DMS153 (cell line): ENCODE measurements at places on chromosomes 5 and 9.

DNA sequence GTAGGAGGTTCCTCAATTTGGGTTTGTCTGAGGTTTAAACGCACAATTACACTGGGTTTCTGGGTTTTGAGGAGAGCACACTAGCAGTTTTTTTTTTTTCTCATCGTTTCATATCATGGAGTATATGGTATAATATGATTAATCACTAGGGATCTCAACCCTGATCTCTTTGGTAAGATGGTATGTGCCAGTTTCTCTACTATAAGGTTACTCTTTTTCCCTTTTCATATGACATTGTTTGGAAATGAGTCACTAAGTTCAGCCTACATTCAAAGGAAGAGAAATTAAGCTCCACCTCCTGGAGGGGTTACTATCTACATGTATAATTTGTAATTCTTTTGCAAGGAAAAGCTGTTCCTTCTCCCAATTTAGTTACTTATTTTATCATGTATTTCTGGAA lies 35.2 kb downstream of the MTRR start:
- DNase-seq, result no peak

DNA sequence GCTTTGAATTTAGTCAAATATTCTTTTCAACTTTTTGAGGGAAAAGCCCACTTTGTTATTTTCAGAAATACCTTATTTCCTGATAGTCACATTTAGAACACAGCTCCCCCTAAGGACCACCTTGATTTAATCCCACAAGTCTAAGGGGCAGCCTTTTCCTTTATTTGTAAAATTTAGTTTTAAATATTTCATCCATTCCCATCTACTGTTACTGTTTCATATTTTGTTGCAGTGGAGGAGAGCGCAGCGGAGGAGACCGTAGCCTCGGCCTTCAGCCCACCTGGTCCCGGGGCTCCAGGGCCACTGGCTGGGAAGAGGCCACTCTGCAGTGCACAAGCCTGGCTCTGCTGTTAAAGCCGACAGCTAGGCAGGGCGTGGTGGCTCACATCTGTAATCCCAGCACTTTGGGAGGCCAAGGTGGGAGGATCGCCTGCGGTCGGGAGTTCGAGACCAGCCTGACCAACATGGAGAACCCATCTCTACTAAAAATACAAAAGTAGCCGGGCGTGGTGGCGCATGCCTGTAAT lies 19.6 kb downstream of the LPCAT1 start:
- no peak for DNase-seq

DNA sequence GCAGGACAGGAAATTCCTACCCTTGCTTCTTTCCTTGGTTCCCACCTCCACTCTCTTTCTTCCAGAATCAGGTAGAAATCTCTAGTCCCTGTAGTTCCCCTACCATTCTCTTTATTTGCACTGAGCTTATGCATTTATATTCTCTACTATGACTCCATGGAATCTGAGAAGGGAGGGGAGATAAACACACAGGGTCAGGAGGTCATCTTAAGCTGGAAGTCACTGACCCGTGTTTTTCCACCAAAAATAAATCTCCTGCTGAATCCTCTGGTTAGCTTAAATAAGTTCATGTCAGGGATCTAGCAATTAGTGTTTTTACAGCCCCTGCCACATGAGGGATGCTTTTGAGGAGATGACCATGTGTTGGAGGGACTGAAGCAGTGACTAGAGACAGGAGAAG lies 3.7 kb downstream of the ACTL7B start:
- DNase-seq, result no peak

DNA sequence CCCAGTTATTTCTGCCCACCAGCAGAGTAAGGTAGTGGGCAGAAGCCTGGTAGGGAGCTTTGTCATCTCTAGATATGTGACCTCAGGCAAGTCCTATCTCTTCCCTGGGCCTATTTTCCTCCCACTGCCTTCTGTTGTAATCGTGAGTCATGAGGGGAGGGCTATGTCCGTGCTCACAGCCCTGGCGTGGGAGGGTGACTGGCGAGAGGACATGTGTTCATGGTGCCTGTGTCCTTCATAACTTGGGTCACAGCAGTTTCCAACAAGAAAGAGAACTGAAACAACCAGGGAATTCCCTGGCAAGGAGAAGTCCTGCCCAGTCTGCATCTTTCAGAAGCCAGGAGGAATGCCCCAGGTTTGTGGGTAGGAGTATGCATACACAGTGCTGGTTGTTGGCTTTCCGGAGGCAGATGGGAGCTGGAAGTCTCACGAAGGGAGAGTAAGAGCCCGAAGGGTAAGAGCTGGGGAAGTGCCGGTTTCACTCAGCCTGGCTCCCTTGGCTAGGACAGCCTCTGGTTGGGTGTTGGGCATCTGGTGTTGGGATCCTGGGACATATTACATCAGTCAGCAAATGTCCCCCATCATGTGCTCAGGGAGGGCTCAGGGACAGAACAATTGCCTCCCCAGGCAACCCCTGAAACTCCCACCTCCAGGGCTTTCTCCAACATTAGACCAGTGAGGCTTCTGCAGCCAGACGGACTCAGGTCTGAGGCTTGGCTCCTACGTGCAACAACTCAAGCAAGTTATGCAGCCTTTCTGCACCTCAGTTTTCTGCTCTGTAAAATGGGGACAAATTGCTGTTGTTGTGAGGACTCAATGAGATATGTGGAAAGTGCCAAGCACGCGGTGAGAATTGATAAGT lies 4.3 kb upstream of the TIFAB start:
- no peak for DNase-seq

- no peak for DNase-seq
Observed at GRCh38 chr9:120774719-120775118, 18.5 kb downstream of the FBXW2 start.

DNA sequence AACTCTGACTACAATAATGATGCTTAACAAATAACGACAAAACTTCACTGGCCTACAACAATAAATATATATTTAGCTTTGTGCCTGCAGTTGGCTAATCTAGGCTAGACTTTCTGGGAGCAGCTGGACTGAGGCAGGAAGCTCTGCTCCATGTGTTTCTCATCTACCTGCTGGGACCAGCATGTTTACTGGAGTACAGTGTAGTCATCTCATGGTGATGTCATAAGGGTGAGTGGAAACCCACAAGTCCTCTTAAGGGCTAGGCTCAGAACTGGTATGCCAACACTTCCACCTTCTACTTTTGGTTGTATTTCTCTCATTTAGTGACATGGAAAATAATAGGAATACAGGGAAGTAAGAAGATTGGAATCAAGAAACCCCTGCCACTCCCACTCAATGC lies 85.7 kb upstream of the NIPBL start:
- DNase-seq, result no peak

DNA sequence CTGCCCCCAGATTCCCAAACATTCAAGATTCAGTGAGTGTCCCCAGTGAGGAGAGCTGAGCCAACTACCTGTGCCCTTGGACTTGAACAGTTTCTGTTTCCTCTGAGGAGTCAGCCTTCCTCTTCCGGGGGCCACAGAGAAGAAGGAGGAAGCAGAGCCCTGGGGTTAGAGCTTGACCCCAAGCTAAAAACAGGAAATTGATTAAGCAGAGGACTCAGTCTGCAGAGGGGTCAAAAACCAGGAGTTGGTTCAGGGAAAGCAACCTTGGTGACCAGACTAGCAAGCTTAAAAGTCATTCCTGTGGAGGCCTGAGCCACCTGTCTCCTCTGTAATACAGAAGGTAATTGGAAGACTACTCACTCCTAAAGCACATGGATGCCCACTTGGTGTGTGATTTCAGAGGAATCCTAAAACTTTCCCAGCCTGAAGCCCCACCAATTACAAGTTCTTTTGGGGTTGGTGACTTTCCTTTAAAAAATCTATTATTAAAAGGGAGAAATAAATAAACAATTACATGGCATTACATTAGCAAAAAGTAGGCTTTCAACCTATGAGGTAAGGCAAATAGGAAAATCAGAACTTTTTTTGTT lies 64.2 kb upstream of the SELENOP start:
- DNase-seq, result no peak

DNA sequence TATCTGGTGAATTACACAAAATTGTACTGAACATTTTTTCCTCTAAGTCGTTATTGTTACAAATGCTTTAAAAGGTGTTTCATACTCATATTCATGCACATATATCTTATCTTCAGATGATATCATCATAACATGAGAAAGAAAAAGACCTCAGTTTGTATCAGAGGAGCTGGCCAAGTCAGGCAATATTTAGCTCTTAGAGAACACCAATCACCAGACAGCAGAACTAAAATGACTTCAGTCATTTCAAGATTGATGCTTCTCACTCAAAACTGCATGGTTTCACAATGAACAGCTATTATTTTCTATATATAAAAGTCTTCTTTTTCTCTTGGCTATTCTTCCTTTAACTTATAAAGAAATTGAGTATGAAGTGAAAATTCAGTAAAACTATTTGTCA lies 44.6 kb downstream of the TSSK1B start:
- no peak for DNase-seq

DNA sequence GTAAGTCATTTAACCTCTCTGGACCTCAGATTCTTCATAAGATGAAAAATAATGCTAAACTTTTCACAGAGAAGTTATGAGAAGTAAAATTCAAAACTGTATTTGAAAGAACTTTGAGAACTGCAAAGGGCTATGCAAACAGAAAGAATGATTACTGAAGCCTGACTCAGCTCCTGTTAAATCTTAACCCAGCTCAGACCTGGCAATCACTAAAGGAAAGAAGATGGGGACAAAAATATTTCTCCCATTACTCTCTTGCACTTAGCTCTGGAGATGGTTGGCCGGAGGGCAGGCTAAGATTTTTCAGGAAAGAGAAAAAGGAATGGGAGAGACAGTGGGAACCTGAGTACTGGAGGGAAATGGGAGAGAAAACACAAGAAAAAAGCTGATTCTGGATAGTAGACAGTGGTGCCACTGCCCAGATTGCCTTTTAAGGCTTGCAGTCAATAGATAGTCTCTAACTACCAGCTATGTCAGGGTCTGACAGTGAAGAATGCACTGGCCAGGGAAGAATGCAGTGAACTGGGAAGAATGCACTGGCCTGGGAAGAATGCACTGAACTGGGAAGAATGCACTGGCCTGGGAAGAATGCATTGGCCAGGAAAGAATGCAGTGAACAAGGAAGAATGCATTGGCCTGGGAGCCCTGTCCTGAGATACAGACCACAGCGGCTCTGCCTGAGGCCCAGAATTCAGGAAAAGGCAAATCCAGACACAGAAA lies 25.2 kb upstream of the CEMIP2 start:
- DNase-seq, result no peak

GRCh38 chr9:133485531-133486260 lies 6.8 kb upstream of the SLC2A6 start:
- no peak for DNase-seq

DNA sequence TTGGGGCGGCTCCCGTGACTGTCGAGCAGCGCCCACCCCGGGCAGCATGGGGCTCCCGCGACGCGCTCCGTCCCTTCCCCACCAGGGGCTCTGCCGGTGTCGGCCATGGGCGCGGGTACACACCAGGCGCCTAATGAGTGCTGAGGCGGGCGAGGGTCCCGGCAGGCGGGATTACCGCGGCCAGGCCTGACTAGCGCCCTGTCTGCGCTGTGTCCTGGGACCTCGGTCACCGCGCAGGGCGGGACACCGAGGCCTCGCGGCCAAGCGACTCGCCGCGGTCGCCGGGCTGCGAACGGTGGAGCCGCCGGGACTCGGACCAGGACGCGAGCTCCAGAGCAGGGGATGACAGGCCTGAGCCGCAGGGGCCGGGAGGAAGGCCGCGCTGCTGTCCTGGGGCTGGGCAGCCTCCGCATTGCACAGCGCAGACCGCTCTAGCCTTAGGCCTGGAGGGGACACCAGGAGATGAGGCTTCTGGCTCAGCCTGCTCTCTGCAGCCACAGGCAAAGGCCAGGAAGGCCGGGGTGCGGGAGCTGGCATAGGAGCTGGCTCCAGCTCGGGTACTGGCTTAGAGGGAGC lies 14.1 kb downstream of the LCN10 start:
- no peak for DNase-seq

DNA sequence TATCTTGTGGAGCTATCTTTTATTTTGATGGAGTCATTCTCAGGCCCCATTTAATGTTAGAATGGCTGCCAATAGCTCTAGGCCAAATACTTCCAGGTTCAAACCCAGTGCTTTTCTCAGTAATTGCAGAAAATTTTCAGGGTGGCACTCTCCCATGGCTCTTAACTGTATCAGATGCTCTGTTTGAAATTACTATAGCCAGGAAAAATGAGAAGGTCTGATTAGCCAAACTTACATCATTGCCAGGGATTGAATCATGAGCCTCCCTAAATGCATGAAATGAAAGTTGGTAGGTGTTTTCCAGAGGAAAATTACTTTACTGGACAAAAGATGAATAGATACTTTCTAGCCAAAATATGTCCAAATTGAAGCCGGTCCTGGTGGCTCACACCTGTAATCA lies 404.8 kb downstream of the MAT2B start:
- no peak for DNase-seq

DNA sequence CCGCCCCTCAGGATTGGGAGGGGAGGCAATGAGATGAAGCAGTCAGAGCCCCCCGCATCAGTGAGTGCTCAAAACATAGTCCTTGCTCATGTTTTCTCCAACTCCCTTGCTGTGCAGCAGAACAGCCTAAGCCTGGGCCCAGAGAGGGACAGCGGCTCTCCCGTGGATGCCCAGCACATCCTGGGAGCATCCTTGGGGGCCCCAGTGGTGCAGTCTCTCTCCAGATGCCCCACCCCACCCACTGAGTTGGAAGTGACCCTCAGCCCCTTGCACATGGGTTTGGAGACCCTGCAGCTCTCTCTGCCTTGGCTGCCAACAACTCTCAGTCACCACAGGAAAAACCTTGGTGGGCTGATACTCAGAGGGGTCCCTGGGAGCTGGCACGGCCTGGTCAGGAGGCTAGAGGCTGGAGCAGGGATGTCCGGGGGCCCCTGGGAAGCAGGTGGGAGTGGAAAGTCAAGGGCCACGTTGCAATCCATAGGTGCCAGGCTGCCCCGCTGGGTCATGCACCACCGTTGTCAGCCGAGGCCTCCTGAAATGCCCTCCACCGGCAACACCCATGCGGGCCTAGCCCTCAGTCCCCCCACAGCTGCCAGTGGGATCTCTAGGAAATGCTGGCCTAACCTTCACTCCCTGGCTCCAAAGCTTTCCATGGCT lies 242.5 kb downstream of the PBX3 start:
- DNase-seq, result no peak
